ENCODE measurements at places on chromosomes 1 and 21. TPM values are rescaled to one million over a fixed set of nuclear protein-coding genes. Genes with fewer than 3 reads are reported as not detected.

RNU1-1 gene
- not detected for polyA plus RNA-seq

LCE2C gene
- not detected for polyA plus RNA-seq

GBP7 gene
- 0.17 TPM for polyA plus RNA-seq

TMEM269 gene
- polyA plus RNA-seq: 1.6 TPM

CD53 gene
- polyA plus RNA-seq: 7.6 TPM

COL9A2 gene
- polyA plus RNA-seq: 31.8 TPM

PDZK1IP1 gene
- polyA plus RNA-seq: 51.3 TPM
